ENCODE measurements at places on chromosomes 2 and 18.

GRCh38 chr2:68789603-68790002 is 55.0 kb downstream of the ARHGAP25 start:
- no peak for DNase-seq

DNA sequence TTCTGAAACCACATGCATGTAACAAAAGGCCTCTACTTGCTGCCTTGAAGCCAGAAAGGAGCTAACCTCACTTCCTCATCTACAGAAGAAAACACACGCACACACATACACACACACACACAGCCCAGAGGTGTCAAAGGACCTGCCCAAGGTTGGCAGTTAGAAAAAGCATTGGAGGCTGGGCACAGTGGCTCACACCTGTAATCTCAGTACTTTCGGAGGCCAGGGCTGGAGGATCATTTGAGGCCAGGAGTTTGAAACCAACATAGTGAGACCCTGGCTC is 125.9 kb upstream of the RNF152 start:
- DNase-seq: no peak

GRCh38 chr2:190524928-190525327 is 9.6 kb downstream of the NEMP2 start:
- no peak for DNase-seq

GRCh38 chr18:76351961-76352581 is 143.0 kb downstream of the ZNF516 start:
- no peak for DNase-seq

GRCh38 chr2:197327472-197328098 is 17.0 kb upstream of the ANKRD44 start:
- no peak for DNase-seq

GRCh38 chr18:45666520-45666919 is 51.2 kb downstream of the SLC14A2 start:
- DNase-seq: no peak

- no peak for DNase-seq
Measured at GRCh38 chr2:237438080-237438940, 24.3 kb upstream of the COL6A3 start.
